Adipose tissue (tissue), 3 donors: ENCODE measurements at places on chromosomes 13 and 19. TPM values are rescaled to one million over a fixed set of nuclear protein-coding genes. Genes with fewer than 3 reads are reported as not detected.

The CPT1C gene
- 12.1 TPM for polyA plus RNA-seq

The FOXA3 gene
- not detected for polyA plus RNA-seq

The SERP2 gene
- 2.5 TPM for polyA plus RNA-seq

The SCN1B gene
- polyA plus RNA-seq = 5.2 TPM

The ADGRE2 gene
- polyA plus RNA-seq = 2.0 TPM

The ZNF763 gene
- 0.79 TPM for polyA plus RNA-seq

The CCDC169 gene
- polyA plus RNA-seq = 0.21 TPM

The C13orf42 gene
- polyA plus RNA-seq = 0.06 TPM
